M059J (cell line): ENCODE measurements at places on chromosomes 1 and 21. TPM values are rescaled to one million over a fixed set of nuclear protein-coding genes. Genes with fewer than 3 reads are reported as not detected.

The PTGFR gene
- 36.2 and 51.0 TPM in 2 replicates for total RNA-seq

DNA sequence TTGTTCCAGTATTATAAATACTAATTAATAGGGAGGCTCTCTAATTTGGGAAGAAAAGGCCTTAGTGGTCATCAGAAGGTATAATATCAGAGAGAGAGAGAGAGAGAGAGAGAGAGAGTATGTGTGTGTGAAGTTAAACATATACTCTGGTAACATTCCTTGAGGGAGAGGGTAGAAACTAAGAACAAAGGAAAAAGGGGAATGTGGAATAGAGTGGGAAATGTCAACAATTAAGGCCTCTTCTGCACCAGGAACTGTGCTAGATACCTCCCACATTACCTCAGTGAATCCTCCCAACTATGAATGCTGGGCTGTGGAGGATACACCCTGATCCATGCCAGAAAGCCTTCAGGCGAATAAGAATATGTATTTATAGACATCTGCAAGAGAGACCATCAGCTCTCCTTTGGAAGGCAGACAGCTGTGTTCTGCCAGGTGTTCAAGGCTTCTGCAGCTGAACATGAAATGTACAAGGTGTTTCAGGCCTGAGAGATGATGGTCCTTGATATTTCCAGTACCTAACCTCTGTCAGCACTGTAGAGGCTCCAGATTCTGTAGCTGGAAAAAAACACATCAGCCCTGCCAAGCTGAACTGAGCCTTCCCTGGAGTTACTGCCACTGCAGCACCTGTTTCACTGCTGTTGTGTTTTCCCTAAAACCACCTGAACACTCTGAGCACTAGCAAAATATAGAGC, 29.1 kb downstream of the TBX15 start:
- no peak for DNase-seq

The ADGRL4 gene
- total RNA-seq = not detected in 2 replicates

- DNase-seq = no peak
Observed at GRCh38 chr1:194289569-194290266, 1103.3 kb upstream of the B3GALT2 start.

DNA sequence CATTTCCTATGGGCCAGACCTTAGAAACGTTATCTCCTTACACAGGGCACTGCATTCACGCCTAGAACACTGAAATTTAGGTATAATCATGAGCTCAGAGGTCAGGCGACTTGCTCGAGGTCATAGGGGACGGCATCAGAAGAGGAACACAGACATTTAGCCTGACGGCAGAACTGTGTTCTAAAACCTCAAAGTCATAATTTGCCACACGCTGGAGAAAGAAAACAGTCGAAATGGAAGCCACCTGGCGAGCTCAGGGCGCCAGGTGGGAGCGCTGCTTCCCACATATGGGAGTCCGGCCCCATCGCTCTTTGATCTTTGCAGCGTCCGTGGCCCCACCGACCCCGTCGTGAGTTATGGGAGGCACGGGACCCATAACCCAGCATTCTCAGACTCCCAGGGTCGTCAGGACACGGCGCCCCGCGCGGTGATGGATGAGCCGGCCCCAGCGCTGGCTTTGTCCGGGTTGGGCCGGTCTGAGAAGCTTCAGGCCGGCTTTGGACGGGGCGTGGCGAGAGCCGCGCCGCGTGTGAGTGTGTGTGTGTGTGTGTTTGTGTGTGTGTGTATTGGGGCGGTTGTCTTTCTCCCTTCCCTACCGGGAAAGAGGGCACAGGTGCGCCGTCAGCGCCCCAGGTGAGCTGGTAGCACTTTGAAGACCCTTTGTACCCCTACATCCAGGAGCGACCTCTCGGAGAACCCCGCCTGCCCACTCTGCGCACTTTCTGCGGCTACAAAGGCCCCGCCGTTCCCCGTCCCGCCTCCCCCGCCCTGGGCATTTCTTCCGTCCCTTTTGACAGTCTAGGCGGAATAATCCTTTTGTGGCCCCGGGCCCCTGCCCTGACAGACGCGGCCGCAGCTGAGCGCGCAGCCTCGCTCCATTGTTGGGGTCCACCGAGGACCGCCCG, 861 bp upstream of the DRAXIN start:
- DNase-seq = no peak

DNA sequence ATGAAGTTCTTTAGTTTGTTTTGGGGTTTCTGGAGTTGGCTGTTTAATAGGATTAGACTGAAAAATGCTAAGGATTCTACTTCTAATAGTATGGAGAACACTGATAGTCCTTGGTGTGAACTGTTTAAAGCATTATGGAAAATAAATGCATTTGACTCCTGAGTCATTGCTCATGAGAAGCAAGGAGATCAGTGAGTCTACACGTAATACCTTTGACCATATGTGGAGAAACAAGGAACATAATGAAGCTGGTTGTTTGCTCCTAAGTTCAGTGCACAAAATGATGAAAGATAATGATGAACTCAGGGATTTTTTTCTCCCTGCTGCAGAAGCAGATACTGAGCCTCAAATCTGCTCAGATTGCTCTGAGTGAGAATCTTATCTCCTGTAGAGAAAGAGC, 158.9 kb upstream of the COL11A1 start:
- DNase-seq = no peak

GRCh38 chr1:79585801-79586200, 579.3 kb upstream of the ADGRL4 start:
- no peak for DNase-seq

The RHBDL2 gene
- 4.1 and 5.7 TPM in 2 replicates for total RNA-seq

GRCh38 chr1:24728982-24729381, 16.3 kb upstream of the CLIC4 start:
- no peak for DNase-seq

GRCh38 chr1:77182083-77182482, 37.1 kb downstream of the PIGK start:
- DNase-seq = no peak

DNA sequence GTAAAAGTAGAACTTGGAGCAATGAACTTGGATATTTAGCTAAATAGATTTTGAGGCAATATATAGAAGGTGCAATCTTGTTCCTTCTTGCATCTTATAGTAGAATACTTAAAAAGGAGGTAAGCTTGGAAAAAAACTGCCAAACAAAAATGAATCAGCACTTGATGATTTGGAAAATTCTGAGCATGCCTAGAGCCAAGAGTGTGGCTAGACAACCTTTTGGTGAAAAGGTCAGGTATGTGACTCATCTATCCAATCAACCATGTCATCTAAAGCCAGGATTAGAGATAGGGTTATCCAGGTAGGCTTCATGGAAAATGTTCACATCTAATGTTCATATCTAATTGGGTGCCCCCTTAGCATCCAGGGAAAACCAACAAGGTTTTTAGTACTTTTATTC, 515.0 kb downstream of the COL11A1 start:
- DNase-seq = peak; percentile 25

DNA sequence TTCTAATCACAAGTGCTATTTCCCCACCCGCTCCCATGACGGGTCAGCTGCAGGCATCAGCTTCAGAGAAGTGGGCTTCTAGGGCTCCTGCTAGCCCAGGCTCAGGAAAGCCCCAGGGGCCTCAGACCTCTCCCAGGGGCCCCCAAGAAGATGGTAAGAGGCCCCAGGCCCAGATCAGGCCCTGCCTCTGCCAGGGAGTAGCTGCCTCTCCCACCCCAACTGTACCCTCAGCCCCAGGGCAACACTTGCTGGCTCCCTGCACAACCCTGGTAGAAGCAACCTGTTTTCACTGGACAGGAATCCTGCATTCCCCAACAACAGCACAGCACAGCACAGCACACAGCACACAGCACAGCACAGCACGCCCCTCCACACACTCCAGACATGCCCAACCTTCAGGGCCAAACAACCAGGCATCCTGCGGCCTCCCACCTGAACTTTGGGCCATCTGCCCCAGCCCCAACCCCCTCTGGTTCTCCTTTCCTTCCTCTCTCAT, 6.5 kb downstream of the BLACAT1 start:
- no peak for DNase-seq

DNA sequence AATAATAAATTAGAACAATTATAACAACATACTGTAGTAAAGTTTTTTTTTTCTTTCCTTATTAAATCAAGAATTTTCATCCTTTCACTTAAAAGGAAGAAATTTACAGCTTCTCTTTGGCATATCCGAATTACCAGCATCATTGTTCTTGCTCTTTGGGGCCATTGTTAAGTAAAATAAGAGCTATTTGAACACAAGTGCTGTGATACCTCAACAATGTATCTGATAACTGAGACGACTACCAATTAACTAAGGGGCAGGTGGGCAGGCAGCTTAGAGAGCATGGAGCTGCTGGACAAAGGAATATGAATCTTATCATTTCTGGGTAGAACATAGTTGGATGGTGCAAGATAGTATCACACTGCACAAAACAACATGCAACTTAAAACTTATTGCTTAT, 719.9 kb upstream of the TMPRSS15 start:
- DNase-seq = no peak

GRCh38 chr21:43348801-43349261, 78.1 kb downstream of the SIK1 start:
- DNase-seq = no peak

The FAM151A gene
- total RNA-seq = not detected in 2 replicates

DNA sequence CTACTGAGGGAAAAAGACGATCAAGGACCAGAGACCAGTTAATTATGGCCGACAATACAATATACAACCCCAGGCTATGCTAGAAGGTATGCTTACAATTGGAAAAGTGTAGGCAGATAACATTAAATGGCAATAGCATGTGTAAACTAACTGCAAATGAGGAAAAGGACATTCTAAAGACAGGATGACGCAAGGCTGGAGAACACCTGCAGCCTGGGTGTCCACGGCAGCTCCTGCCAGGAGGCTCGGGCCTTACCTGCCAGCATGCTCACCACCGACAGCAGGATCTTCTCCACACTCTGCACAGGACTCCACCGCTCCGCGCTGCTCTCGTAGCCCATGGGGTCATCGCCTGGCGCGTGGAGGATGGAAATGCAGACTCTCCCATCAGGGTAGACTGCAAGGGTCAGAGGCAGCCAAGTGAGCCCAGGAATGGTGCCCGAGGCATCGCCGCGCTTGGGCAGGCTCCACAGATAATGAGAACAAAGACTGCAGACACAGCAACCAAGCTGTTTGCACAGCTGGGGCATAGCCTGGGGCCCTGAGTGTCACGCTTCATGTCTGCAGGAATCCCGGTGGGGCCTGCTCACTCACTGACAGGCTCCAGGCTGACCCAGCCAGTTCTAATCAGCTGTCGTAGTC, 28.2 kb downstream of the UBE2G2 start:
- no peak for DNase-seq

DNA sequence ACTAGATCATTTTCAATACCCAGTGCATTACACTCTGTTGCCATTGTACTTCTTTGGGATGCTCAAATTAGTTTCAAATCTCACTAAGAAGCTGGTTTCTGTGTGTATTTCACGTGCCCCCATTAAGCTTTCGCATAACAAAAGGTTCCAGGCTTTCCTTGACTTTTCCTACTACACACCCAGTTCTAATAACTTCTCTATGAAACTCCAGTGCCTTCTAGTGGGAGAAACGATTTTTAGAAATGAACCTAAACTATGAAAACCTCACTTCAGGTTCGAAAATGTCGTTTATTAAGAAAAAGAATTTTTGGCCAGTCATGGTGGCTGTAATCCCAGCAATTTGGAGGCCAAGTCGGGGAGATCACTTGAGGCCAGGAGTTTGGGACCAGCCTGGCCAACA, 2.8 kb downstream of the CFHR4 start:
- DNase-seq = no peak

DNA sequence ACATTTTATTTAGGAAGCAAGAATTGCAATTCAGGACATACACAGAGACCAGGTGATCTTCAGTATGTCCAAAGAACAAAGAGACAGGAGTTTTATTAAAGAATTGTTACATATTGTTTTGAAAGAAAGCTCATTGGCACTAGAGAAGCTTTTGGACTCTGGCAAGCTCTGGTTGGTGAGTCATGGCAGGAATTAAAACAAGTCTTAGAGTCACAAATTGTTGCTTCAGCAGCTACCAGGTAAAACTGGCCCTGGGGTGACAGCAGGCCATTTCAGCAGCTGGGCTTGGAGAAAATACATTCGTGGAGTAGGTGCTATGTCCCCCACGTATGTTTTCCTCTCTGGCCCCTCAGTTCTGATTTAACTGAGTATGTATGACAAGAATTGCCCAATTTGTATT, 58.8 kb downstream of the MAP3K21 start:
- DNase-seq = peak; percentile 66

- DNase-seq = no peak
Observed at GRCh38 chr1:60936591-60937342, 145.6 kb upstream of the NFIA start.

The FCAMR gene
- not detected in 2 replicates for total RNA-seq

DNA sequence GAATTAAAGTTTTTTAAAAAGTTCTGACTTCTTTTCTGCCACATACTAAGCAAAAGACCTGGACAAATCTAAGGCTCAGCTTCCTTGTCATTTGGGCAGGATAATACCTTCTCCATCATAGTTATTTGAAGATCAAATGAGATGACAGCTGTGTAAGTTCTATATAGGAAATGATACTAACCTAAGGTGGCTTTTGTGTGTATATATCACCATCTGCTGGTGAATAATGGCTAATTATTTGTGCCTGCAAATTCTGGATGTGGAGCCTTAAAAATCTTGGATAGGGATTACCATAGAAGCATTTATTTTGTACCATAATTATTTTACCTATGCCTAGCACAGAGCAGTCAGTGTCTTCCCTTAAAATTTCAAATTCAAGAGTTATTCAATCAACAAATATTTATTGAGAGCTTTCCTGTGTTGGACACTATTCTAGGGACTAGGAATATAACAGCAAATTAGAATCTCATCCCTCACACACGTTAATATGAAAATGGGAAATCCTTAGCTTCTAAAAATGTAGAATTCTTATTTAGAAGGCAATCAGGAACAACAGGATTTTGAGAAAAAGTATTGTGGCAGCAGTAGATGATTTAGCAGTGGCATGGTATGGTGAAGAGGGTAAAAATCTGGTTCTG, 89.8 kb downstream of the TMEM200B start:
- DNase-seq = peak; percentile 60

The CASQ2 gene
- total RNA-seq = not detected in 2 replicates

DNA sequence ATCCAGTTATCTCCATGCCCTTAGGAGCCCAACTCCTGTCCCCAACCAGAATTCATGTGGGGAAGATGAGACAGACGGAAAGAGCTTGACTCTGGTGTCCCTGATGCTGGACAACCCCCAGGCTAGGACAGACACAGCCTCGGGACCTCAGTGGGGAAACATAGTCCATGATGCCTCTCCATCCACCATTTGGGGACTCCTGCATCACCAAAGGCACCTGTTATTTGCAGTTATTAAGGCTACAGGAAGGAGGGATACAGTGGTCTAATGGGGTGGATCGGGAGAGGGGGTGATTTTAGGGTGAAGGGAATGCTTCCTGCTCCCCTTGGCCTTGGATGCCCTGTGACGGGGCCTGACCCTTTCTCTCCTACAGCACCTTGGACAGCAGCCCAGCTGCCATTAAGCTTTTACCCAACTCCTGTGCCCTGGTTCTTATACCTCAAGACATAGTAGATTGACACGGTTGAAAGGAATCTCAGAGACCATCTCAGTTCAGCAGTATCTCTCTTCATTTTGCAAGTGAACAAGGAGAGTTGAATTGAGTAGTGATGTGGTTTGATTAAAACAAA, 111.6 kb downstream of the MATN1 start:
- DNase-seq = no peak

- no peak for DNase-seq
Observed at GRCh38 chr1:206787891-206788290, 15.6 kb upstream of the IL10 start.

- no peak for DNase-seq
Observed at GRCh38 chr1:180144659-180145357, 9.9 kb upstream of the QSOX1 start.

- DNase-seq = no peak
Observed at GRCh38 chr1:58006421-58007046, 540.0 kb downstream of the OMA1 start.

The STYXL2 gene
- total RNA-seq = 0.02 TPM in 1 of 2 replicates, not detected in the other
